Dermis lymphatic vessel endothelial cell (primary cell): ENCODE measurements at places on chromosomes 16 and 17. TPM values are rescaled to one million over a fixed set of nuclear protein-coding genes. Genes with fewer than 3 reads are reported as not detected.

The SPIRE2 gene
- 1.6 and 2.1 TPM in 2 replicates for total RNA-seq

The TLCD3B gene
- not detected in 2 replicates for total RNA-seq

The PHAF1 gene
- total RNA-seq: 10.0 and 11.8 TPM in 2 replicates

The RNF222 gene
- total RNA-seq: not detected in 2 replicates

The SOST gene
- total RNA-seq: not detected in 2 replicates

The ZNF771 gene
- 8.0 and 13.7 TPM in 2 replicates for total RNA-seq

The CHRNE gene
- total RNA-seq: 0.86 and 5.7 TPM in 2 replicates
